ENCODE measurements at places on chromosomes 11 and 22.

- no peak for DNase-seq
Measured at GRCh38 chr11:91396236-91397133, 828.1 kb upstream of the FAT3 start.

DNA sequence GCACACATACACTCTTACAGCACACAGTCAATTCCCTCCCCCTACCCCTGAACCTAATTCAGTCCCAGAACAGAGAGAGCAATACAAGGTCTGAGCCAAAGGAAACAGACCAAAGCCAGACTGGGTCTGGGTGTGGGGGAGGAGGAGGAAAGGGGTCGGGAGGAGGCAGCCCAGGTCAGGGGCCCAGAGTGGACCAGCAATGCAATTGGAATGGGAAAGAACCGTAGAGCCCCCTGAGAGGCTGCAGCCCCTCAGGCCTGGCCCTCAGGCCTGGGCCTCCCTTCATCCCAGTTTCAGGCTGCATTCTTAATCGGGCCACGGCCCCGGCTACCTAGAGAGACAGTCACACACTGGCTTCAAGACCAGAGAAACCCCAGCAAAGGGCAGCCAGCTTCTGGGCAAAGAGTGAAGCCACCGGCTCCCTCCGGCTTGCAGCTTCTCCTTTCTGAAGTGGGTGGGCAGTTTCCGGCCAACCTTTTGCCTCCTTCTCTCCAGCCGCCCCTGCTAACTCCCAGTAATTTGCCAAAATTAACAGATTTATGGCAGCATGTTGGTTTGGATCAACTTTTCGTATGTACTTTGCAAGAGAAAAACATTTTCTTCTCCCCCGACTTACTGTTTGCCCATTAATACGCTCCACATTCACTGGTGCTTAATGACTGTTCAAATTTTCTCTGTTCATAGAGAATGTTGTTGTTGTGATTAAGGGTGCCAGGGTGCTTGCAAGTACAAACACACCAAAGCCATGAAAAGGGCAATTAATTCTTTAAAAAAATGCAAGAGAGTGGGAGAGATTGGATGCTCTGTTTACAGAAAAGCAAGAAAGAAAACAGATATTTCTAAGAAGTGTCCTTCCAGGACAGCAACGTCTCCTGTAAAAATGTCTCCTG lies 488.3 kb downstream of the MN1 start:
- no peak for DNase-seq

- no peak for DNase-seq
Measured at GRCh38 chr22:37448516-37449127, 21.3 kb upstream of the ELFN2 start.

DNA sequence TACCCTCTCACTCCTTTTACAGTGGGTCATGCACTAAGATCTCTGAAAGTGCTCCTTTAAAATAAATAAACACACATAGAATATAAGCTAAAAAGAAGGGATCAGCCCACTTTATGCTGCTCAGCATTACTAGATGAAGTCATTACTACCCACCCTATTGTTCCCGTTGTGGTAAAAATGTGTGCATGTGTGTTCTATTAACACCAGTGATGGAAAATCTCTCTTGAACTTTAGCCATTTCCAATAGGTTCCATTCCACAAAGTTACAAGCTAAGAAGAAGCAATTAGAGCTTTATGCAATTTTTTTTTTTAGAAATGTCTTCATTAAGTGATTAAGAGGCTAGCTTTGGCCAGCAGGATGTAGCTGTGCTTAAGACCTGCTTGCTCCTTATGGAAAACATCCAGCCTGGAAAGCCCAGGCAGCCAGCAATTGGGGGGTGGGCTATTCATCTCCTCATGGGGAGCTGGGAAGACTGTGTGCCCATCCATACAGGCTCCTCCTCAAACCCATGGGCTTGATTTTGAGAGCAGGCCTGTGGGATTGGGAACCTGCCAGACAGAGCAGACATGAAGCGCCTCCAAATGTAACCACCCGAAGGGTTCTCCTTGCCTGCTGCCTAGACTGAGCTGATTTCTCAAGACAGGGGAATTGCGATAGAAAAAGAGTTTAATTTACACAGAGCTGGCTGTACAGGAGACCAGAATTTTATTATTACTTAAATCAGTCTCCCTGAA lies 92.9 kb upstream of the PARVA start:
- no peak for DNase-seq

- DNase-seq, result no peak
Measured at GRCh38 chr11:109902764-109903433, 190.3 kb upstream of the ZC3H12C start.

- no peak for DNase-seq
Measured at GRCh38 chr11:32176223-32176934, 85.5 kb downstream of the RCN1 start.

DNA sequence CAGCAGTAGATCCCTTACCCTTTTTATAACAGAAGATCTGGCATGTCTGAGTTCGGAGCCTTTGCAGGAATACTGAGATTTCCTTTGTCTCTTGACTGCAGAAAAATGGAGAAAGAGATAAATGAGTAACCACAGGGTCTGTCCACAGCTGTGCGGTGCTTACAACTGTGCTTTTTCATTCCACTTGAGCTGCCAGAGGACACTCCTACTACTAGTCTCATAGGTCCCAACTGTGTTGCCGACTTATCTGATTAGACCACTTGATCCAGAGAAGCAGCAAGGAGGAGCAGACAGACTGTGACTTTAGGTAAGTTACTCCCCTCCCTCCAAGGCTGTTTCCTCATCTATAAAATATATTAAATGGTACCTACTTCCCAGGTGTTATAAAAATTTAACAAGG lies 17.5 kb downstream of the FAM227A start:
- DNase-seq, result no peak

GRCh38 chr22:50436841-50437341 lies 37.9 kb downstream of the SBF1 start:
- DNase-seq, result no peak

- no peak for DNase-seq
Measured at GRCh38 chr11:36635066-36635862, 37.2 kb upstream of the RAG2 start.

GRCh38 chr11:131723088-131723487 lies 352.7 kb downstream of the NTM start:
- DNase-seq, result no peak

DNA sequence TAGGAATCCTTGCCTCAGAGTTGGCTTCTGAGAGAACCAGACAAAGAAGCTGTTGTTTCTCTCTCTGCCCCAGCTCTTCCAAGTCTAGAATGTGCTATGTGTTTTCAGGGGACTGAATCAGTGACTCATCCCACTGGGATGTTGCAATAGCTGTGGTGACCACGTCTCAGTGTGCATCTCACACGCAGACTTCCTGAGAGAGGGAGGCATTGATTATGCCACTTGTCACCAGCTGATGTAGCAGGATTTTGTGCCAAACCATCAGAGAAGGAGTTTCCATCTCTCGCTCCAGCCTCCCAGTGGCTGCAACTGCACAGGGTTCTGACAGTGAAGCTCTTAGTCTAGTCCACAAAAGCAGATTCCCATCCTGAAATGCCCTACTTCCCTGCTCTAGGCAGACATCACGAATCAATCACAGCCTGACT lies 455.8 kb downstream of the MIAT start:
- DNase-seq, result no peak

GRCh38 chr22:30777587-30777986 lies 82.9 kb downstream of the OSBP2 start:
- DNase-seq, result no peak

GRCh38 chr22:46515208-46516111 lies 22.0 kb downstream of the CELSR1 start:
- DNase-seq, result no peak
